ENCODE measurements at places on chromosomes 4 and X.

GRCh38 chr4:47101453-47101852 lies 70.1 kb downstream of the GABRB1 start:
- DNase-seq = no peak

- no peak for DNase-seq
Measured at GRCh38 chrX:85303544-85303943, 59.8 kb downstream of the ZNF711 start.

GRCh38 chr4:76831711-76832373 lies 66.1 kb downstream of the SOWAHB start:
- no peak for DNase-seq

DNA sequence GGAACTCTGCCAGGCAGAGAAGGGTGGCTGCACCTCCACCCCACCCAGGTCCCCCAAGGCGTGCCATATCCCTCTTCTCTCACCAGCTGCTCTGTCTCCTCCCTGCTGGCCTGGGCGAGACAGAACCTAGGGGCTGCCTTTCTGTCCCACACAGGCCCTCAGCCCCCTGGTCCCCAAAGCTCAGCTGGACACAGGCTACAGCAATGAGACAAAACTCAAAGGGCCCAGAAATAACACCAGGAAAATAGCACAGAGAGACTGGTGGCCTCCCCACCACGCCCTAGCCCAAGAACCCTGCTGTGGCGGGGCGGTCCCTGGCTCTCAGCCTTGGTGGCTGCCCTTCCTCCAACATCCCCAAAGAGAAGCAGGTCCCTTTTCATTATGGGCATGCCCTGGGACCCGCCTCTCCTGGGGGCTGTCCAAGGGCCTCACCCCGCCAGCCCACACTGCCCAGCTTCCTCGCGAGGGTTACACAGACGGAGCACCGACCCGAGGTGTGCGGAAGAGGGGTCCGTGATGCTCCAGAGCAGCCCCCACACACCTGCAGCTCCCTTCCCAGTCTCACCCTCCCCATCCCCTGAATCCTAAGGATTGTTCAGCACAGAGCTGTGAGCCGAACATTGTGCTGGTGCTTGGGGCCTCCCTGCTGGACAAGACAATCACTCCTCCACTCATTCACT lies 67.7 kb upstream of the HMX1 start:
- no peak for DNase-seq

Data from stimulated activated CD8-positive, alpha-beta memory T cell treated with anti-CD3 and anti-CD28 coated beads, Interleukin-2, amount 100 ng/mL, for 1 hour (primary cell).